ENCODE measurements at places on chromosomes 7 and 10. TPM values are rescaled to one million over a fixed set of nuclear protein-coding genes. Genes with fewer than 3 reads are reported as not detected.

Gene FAM221A
- total RNA-seq = 10.6 TPM

Gene FLNC
- total RNA-seq = 2.3 TPM

Gene SPDYE1
- 0.09 TPM for total RNA-seq

Gene HOXA4
- 0.24 TPM for total RNA-seq

Gene PTN
- 1.2 TPM for total RNA-seq

Gene MCMBP
- total RNA-seq = 15.7 TPM

Gene ACTR1A
- total RNA-seq = 24.6 TPM

Gene OR6V1
- not detected for total RNA-seq

Gene UCMA
- total RNA-seq = not detected

Gene CPA4
- total RNA-seq = 5.7 TPM

Gene PRLHR
- total RNA-seq = 0.18 TPM

Gene TMEM139
- 6.6 TPM for total RNA-seq

Gene PLXNA4
- 1.6 TPM for total RNA-seq

Gene NPC1L1
- total RNA-seq = 0.57 TPM

Gene AKR1C1
- total RNA-seq = 17.4 TPM

Gene NYAP1
- 1.1 TPM for total RNA-seq

Gene CREB5
- 9.7 TPM for total RNA-seq

Gene CPXM2
- 2.3 TPM for total RNA-seq

Gene SH2D4B
- total RNA-seq = not detected

Gene FEZF1
- total RNA-seq = not detected

Gene THAP5
- 11.1 TPM for total RNA-seq

Gene FAM25C
- not detected for total RNA-seq

Gene SPDYE2
- total RNA-seq = not detected

Gene INHBA
- total RNA-seq = 0.05 TPM

Gene NACAD
- 1.9 TPM for total RNA-seq

Gene BUD31
- total RNA-seq = 29.8 TPM

Gene TMEM270
- total RNA-seq = not detected
